ENCODE measurements at places on chromosomes 3 and 15.
A peak's percentile ranks its signal among the peaks of the same experiment; 100 is the strongest.

GRCh38 chr3:161508852-161509477 lies 12.4 kb downstream of the OTOL1 start:
- DNase-seq: no peak

- DNase-seq: no peak
These were observed 270.9 kb downstream of the RPLP1 start for GRCh38 chr15:69723404-69724096.

DNA sequence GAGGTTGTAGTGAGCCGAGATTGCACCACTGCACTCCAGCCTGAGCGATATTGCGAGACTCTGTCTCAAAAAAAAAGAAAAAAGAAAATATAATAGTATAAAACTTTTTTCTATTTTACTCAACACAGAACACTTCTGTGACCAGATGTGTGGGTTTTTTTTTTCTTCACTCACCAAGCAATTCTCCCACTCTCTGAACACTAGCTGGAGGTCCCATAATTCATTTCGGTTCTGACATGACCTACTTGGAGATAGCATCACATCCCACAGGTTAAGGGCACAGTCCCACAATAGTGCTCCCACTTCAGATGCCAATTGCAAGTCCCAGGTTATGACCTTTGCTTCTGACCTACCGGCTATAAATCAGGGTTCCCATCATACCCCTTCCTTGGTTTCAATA lies 35.0 kb downstream of the KAT2B start:
- DNase-seq: no peak

DNA sequence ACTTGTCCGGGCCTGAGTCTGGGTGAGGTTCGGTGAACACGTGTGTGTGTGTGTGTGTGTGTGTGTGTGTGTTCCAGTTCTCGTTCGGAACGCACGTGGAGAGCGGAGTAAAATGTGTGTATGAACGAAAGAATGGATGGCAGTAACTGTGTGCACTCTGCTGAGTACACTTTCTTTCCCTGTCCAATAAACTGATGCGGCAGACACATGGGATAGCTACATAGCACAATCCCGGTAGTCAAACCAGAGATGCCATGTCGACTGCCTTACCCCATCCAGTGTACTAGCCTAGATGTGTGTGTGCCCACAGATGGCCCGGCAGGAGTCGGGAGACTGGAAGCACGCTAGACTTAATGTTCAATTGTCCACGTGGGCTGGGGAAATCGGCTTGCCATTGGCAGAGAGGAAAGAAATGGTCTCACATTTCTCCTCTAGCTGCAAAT lies 507 bp upstream of the GOLIM4 start:
- no peak for DNase-seq

DNA sequence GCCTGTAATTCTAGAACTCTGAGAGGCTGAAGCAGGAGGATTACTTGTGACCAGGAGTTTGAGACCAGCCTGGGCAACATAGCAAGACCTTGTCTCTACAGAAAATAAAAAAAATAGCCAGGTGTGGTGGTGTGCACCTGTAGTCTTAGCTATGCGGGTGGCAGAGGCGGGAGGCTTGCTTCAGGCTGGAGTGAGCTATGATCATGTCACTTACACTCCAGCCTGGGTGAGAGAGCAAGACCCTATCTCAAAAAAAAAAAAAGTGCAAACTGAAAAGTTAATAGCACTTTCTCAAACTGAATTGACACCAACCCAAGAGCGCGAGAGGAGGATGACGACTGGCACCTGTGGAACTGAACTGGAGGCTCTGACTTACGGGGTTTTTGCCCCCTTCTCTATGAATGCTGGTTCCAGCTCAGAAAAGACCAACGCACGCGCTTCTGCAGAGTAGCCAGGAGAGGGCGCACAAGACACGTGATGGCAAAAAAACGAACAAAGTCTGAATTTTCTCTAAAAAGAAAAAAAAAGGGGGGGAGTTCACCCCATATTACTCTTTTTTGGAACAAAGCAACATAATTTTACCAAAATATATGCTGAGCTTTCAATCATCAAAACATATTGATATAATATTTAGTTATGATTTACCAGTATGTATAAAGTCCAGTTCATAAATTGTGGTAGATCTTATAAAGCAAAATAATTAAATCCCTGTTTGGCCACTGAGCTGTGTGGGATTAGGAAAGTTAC lies 23.7 kb downstream of the CFAP92 start:
- peak; percentile 38 for DNase-seq

- no peak for DNase-seq
These were observed 18.6 kb upstream of the FSTL1 start for GRCh38 chr3:120469440-120469839.

DNA sequence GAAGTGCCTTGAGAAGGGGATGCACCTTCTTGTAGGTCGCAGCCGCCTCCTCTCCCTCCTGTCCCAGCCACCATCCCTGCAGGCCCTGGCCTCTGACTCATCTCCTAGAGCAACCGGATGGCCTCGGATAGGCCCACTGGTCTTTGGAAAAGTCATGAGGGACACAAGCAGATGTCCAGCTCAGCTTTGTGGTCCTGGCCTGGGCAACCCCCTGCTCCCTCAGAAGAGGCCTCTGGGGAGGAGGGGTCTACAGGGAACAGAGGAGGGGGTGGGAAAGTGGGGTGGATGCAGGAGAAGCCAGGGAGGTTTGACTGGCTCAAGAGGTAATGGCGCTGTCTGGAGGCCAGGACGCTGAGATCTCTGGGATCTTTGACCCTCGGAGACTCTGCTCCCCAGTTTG lies 259.2 kb upstream of the TLE3 start:
- no peak for DNase-seq

DNA sequence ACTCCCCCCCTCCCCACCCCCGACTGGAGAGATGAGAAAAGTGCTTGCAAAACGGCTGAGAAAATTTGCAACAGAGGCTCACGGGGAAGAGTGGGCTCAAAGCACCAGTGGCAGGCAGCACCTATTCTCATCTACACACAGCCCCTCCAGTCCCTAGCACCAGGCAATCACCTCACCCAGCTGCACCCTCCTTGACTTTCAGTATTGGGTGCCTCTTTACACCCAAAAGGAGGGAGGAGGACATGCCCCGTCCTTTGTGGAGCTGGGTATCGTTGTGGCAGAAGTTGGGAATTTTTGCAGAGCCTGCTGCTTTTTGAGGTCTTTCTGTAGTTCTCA lies 182.8 kb upstream of the TOPAZ1 start:
- DNase-seq: no peak

- no peak for DNase-seq
These were observed 16.6 kb upstream of the AGTR1 start for GRCh38 chr3:148681080-148681479.

- no peak for DNase-seq
These were observed 407.1 kb downstream of the VPS13C start for GRCh38 chr15:61653110-61653509.

- DNase-seq: no peak
These were observed 58.1 kb downstream of the TGFBR2 start for GRCh38 chr3:30664459-30664858.

DNA sequence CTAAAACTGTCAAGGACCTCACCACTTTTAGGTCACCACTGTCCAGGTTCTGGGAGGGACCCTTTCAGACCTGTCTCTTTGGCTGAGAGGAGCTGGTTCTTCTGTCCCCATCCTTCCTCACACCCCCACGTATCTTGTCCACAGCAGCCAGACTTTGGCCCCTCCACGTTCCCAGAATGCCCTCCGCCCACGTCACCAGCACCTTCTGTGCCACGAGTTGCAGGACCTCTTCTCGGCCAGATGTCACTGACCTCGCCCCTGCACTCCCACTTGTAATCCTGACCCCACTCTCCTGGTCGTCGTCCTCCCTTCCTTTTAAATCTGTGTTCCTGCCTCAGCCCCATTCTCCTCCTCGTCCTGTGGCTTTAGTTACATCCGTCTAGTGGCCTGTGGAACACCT lies 22.6 kb upstream of the SEC13 start:
- DNase-seq: no peak

DNA sequence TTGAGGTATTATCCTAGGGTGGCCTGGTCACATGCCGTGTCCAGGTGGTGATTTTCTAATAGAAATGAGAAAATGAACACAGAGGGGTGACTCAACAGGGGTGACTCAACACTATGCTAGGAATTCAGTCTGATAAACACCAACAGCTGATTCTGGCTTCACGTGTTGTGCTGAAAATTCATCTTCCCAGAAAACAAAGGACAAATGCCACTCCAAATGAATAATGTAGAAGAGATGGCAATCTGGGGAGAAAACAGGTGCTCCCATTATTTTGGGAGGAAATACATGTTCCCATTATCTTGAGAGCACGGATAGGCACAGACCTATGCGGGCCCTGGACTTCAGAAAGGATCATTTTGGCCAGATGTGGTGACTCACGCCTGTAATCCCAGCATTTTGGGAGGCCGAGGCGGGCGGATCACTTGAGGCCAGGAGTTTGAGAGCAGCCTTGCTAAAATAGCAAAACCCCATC lies 101.2 kb upstream of the MEX3B start:
- no peak for DNase-seq

DNA sequence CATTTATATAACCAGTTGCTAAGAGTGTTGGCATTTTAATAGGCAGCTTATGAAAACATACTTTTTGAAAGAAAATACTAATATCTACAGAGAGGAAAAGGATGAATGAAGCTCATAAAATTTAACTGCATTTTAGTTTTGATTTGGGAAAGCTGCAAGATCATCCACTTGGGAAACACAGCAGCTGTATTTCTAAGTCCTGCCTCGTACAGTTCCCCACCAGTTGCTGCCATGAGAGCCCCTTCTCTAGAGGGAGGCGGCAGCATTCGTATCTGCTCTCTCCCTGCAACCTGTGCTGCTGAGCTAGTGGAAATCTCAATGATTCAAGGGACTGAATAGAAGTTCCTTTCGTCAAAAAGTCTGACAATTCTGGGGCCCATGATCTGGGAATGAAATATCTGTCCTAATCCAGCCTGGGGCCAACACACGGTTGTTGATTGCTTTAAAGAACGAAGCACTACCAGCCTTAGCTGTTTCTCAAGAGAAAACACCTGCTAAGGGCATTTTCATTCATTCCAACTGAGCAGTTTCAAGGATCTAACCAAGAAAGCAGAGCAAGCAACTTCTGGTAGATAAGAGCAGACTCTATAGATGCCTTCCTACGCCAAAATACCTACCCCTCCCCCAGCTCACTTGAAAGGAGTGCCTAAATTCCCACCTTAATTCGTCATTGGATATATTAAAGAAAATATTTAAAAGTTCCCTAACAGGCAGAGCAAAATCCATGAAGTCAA lies 223.7 kb downstream of the MAGI1 start:
- no peak for DNase-seq

- DNase-seq: no peak
These were observed 11.2 kb downstream of the IGDCC4 start for GRCh38 chr15:65411465-65412071.

DNA sequence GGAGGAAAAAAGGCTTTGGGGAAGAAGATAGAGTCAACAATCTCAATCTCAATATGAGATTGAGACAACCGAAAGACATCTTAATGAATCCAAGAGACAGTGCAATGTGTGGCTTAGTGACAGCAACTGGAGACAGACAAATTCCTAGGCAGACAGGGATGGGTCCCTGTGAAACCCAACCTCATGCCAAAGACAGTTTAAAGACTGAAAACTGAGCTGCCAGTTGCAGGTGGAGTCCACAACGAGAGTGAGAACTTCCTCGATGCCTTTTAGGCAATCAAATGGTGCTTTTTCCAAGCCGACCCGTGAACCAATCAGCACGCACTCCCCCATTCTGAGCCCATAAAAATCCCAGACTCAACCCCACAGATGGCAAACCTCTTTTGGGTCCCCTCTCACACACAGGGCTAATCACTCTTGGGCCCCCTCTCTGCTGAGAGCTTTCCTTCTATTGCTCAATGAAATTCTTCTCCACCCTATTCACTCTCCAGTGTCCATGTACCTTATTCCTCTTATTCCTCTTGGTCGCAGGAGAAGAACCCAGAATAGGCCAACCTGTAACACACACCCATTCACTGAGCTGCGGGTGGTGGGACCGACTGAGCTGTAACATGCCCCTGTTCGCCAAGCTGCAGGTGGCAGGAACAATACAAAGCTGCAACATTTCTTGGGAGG lies 34.8 kb downstream of the ZMAT3 start:
- DNase-seq: no peak

- DNase-seq: no peak
These were observed 111.0 kb upstream of the TRPM1 start for GRCh38 chr15:31212326-31213080.

- no peak for DNase-seq
These were observed 558.9 kb upstream of the IL12A start for GRCh38 chr3:159429702-159430101.

DNA sequence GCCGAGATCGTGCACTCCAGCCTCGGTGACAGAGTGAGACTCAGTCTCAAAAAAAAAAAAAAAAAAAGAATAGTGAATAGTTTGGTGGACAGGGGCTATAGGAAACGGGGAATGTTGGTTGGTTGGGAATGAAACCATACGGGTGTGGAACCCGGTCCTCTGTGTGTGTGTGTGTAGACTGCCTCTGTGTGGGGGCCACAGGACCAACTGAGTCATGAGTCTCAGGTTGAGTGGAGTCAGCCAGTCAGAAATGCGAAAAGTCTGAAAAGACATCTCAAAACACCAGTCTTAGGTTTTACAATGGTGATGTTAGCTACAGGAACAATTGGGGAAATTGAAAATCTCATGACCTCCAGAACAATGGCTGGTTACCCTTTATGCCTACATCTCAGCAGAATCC lies 44.5 kb downstream of the ZDHHC19 start:
- no peak for DNase-seq

All from activated T-helper 9 cell treated with anti-CD3 and anti-CD28 coated beads, Interleukin-2, amount 50 U/mL, for 16 hours (primary cell).